ENCODE measurements at places on chromosomes 6 and 20.

DNA sequence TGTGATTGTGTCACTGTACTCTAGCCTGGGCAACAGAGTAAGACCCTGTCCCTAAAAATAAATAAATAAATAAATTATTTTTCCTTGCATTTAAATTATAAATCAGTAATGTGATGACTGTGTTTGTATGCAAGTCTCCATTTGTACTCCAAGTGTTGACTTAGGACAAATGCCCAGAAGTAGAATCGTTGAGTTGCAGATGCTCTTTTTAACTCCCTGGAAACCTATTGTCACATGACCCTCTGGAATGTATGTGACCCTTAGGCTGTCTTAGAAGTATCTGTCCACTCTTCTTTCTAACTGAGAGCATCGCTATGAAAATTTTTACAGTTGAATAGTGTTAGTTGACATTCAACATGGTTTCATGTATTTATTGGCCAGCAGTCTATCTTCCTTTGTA is 18.8 kb downstream of the OR2A4 start:
- no peak for DNase-seq

DNA sequence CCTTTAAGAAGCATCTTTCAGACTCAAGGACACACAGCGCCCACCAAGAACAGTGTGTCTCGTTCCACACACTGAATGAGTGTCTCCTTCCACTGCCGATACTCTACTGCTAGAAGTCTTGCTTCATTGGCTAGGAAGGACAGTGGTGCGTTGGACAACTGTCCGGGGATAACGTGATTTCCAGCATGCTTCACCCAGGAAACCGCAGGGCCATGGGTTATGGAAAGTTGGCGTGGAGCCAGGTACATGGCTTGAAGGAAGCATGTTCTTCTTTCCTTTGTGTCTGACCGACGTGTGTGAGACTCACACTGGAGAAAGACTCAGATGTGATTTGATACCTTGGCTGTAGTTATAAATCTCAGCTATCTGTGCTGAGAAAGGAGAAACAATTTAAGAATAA is 73.2 kb downstream of the SMOC2 start:
- DNase-seq = no peak

- no peak for DNase-seq
These were observed 15.7 kb downstream of the VTA1 start for GRCh38 chr6:142162780-142163179.

GRCh38 chr6:2476376-2476775 is 231.0 kb upstream of the GMDS start:
- DNase-seq = no peak

GRCh38 chr6:140285998-140286690 is 911.7 kb upstream of the CITED2 start:
- DNase-seq = no peak

- no peak for DNase-seq
These were observed 145.9 kb upstream of the FBXL4 start for GRCh38 chr6:99093456-99094190.

GRCh38 chr20:13877793-13878192 is 93.0 kb downstream of the NDUFAF5 start:
- peak; percentile 8 for DNase-seq

GRCh38 chr6:143620447-143620846 is 57.3 kb upstream of the PHACTR2 start:
- DNase-seq = no peak

- no peak for DNase-seq
These were observed 134.1 kb downstream of the RFPL4B start for GRCh38 chr6:112481211-112481610.

DNA sequence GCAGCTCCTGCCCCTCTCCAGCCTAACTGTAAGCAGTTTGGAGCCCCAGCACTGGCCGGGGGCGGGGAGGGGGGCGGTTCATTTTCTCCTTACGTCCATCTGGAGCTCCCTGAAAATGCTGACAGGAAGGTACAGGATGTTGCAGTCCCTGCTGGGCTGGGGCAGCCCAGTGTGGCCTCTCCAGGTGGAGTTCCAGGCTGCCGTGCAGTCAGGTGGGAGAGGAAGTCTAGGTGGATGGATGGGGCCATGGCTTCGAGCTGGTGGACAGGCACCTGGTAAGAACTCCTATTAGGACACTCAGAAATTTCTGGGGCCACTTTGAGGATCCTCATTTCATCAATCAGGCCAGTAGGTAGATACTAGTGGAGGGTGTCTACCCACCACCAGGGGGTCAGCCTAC is 295.2 kb downstream of the CDH26 start:
- no peak for DNase-seq

- no peak for DNase-seq
These were observed 898.8 kb downstream of the KIF16B start for GRCh38 chr20:15674253-15675060.

- no peak for DNase-seq
These were observed 24.9 kb upstream of the HDGFL1 start for GRCh38 chr6:22544476-22544875.

- DNase-seq = no peak
These were observed 85.7 kb downstream of the C6orf118 start for GRCh38 chr6:165223736-165224135.

GRCh38 chr6:132192631-132193030 is 208.6 kb downstream of the MOXD1 start:
- no peak for DNase-seq

DNA sequence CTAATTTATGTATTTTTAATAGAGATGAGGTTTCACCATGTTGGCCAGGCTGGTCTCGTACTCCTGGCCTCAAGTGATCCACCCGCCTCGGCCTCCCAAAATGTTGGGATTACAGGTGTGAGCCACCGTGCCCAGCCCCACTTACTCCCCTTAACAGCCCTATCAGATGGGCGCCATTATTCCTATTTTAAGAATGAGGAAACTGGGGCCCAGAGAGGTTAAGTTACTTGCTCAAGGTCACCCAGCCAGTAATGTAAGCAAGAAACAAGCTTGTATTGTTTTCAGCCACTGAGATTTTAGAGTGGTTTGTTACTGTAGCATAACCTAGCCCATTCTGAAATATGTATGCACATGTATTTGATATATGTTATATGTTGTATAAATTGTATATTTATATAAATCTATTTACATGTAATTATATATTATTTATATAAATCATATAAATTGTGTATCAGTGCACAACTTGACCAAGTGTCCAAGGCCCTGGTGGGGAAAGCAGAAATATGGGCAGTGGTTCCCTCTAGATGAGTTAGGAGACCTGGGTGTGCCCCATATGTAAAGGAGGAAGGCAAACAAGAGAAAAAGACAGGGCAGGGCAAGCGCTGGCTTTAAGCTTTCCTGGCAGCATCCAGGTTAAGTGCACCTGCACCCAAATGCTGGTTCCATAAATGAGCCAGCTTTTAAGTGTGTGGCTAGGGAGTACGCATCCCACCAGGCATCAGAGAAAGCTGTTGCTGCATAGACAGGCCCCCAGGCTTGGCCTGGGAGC is 1.2 kb upstream of the GUCA1A start:
- no peak for DNase-seq

DNA sequence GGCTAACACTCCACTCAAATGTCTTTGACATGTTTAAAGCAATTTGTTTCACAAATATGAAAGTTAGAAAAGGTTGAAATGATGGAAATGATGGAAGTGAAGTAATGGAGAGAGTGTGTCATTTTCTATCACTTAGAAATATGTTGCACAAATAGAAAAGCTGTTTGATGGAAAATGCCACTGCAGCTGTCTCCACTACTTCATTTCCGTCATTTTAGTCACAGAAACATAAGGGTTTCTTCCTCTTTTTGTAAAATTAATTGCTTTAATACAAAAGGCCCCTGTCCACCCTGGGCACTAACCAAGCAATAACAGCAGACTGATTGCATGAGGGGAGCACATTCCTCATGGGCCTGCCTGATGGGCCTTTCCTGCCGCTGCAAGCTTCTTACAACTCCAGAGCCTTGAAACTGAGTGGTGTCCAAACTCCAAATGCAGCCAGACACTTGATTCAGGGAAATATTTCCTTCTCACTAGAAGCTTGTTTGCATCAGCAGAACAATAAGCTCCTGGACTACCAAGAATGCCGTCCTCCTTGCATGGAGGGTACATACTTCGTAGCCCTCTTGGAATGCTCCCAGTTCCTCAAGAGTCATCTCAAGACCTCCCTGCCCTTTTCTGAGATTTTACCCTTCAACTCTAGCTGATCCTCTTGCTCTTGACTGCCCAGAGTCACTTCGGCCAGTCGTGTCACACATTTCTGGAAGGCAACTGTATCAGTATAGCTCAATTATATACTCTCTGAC is 36.1 kb downstream of the F13A1 start:
- no peak for DNase-seq

DNA sequence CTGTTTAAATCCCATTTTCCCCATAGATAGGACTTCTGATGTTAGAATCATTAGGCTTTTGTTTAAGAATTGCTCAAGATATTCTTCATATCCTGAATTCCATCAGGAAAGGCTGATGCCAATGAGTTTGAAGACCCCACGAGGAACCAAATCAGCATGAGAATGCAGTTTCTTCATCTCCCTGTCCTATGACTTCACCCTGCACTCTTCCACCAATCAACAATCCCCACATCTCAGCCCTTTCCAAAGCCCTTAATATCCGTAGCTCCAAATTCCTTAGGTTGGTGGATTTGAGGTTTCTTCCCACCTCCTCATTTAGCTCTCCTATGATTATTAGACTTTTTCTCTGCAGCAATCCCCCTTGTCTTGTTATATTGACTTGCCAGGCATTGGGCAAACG is 88.3 kb upstream of the PRND start:
- no peak for DNase-seq

- no peak for DNase-seq
These were observed 2.7 kb downstream of the TNFAIP3 start for GRCh38 chr6:137869549-137870307.

- no peak for DNase-seq
These were observed 1.2 kb upstream of the RAB22A start for GRCh38 chr20:58308290-58308679.

DNA sequence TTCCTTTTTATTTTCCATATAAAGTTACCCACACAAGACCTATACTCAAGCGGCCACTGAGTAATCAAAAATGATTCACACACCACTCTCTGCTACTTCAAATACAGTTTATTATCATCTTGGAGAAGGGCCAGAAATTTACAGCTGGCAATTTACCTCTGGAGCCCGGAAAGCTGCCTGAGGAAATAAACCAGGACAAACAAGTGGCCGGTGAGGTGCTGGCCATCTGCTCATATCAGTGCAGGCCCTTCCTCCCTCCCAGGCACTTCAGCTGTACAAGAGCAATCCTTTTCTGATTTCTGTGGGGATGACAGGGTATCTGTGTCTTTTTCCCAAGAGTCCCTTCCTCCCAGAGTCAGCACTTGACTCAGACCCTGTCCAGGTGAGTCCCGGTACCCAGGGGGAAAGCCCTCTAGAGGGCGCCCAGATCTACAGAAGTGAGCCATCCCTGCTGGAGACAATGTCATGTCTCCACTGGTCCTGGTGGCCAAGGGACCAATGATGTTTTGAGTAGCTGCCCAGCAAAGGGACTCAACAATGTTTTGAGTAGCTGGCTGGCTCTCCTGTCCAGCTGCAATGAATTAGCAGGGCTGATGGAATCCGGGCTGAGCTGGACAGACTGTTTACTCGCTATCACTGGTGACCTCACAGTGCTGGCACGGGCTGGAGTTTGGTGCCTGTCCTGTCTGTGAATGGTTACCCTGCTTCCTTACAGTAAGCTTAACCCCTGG is 23.6 kb downstream of the LRP11 start:
- DNase-seq = peak; percentile 46

- no peak for DNase-seq
These were observed 34.8 kb upstream of the SIRT5 start for GRCh38 chr6:13539572-13539971.

DNA sequence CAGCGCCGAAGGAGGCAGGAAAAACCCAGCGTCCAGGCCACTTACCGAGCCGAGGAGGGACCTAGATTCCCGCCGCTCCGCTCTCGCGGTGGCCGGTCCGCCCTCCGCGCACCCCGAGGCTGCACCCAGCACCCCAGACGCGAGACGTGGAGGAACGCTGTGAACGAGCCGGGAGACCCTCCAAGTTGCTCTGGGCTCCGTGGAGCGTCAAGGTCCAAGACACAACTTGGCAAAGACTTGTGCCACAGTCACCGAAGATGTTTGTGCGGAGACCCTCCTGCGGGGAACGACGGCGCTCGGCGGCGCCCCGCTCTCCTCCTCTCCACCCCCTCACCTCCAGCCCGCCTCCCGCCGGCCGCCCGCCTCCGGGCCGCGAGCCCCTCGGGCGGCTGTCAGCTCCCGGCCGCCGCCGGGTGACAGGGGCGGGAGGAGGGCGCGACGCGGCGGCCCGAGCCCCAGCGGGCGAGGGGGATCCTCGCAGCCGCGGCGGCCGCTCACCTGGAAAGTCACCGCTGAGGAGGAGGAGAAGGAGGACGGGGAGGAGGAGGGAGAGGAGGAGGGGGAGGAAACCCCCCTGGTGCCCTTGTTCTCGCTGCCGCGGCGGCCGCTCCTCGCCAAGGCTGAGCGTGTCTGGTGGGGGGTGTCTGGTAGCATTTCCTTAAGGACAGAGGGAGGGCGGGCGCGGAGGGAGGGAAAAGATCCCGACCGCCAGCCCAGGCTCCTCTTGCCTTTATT is 637 bp upstream of the HIVEP2 start:
- no peak for DNase-seq

GRCh38 chr6:44291841-44292240 is 21.3 kb downstream of the AARS2 start:
- no peak for DNase-seq

- DNase-seq = no peak
These were observed 1.1 kb upstream of the HLA-C start for GRCh38 chr6:31272836-31273626.
